IPS-NIHi11 (cell line): ENCODE measurements at places on chromosomes 3 and 15.
A peak's percentile ranks its signal among the peaks of the same experiment; 100 is the strongest.

DNA sequence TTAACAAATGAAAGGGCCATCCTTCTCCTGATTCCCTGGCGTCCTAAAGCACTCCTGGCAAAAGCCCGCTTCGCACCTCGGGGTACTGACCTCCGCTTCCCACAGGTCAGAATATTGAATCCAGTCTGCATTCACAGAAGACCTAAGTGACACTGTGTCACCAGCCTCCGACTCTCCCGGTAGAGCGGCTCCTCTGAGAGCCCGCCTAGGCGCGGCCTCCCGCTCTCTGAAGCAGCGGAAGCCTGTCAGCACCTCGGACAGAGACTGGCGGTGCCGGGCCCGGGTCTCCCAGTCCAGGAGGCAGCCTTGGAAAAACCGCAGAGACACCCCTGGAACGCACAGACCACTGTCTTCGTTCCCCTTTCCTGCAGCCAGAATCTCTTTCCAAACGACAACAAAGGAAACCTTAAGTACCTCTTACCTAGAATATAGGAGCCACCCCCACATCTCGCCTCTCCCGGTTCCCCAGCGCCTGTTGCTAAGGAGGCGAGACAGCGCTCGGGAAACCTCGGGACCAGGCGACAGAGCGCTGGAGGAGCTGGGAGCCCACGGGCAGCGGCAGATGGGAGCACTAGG, 1.2 kb downstream of the GABRB3 start:
- DNase-seq = peak; percentile 79

GRCh38 chr3:193902607-193903511, 233.1 kb upstream of the HES1 start:
- DNase-seq = peak; percentile 23

- no peak for DNase-seq
Observed at GRCh38 chr3:37015642-37016041, 22.3 kb downstream of the MLH1 start.

DNA sequence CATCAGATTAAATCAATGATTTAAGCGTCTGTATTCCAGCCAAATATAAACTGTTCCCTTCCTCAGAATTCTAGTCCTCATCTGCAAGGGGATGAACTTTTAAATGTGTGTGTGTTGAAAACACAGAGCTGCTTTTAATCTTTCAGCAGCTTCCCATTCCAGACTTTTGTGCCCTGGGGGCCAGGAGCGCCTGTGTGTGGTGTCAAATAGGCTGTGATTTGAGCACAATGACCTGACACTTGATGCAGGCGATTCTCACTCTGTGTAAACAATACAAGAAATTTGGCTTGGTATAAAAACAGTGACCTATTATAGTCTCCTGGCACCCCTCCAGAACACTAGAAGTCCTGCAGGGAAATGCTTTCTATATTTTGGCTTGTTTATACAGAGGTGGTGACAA, 274.6 kb upstream of the ROPN1 start:
- no peak for DNase-seq

DNA sequence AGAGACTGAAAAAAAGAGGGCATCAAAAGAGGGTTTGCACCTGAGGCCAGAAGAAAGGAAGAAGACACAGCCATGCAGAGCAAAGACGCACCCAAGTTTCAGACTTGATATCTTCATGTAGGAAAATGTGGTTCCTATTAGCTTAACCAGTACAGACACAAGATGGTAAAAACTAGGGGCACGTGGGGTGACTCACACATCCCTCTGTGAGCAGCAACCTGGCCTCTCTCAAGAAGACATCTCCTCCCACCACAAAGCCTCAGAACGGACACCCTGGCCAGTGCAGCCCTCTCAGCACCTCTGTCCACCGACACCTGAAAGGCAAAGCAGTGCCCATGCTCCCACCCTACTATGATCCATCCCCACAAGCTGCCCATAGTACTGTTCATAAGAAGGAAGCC, 33.3 kb downstream of the GLB1 start:
- DNase-seq = no peak

GRCh38 chr15:78675206-78675605, 34.2 kb upstream of the CHRNB4 start:
- DNase-seq = no peak

- peak; percentile 33 for DNase-seq
Observed at GRCh38 chr3:15277861-15278500, 54.4 kb downstream of the SH3BP5 start.

GRCh38 chr3:46242120-46242519, at the start of gene CCR3:
CCR3 (plus strand) TSS chr3:46242460; CDS start chr3:46265159, 22,699 bp downstream.
- DNase-seq = no peak

DNA sequence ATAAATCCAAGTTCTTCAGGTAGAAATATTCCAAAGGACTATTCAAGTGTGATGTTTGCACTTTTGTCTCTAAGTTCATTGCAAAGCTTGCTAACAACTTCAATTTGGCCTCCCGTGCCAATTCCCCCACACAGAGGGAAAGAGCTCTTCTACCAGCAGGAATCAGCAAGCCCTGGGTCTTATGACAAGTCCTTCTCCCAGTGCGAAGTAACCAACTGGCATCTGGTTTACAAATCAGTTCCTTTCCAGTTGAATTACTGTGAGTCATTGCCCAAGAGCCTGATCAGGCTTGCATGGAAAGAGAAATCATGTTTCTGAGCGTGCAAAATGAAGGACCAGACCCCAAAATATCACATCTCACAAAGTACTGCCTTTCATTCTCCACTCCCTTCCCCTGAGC, 62.7 kb upstream of the SLCO3A1 start:
- DNase-seq = no peak

- DNase-seq = no peak
Observed at GRCh38 chr3:100047455-100048141, 66.7 kb downstream of the FILIP1L start.

GRCh38 chr3:111739311-111739911, 119.7 kb upstream of the PHLDB2 start:
- no peak for DNase-seq

DNA sequence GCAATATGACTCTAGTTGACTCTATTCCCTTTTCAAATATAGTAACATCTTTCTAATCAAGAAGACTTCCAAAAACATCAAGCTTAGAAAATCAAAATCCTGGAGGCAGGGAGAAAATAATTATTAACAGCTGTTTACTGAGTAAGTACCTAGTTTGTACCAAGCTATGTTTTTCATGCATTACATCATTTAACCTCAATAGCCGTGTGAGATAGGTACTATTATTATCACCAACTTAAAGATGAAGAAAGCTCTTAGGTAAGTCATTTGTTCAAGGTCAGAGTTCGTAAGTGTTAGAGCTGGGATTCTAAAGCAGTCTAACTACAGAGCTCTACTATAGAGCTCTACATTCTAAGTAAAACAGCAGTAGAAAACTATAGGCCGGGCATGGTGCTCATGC, 41.6 kb downstream of the GSK3B start:
- DNase-seq = no peak

GRCh38 chr3:178083906-178084866, 452.1 kb upstream of the KCNMB2 start:
- peak; percentile 36 for DNase-seq

GRCh38 chr3:55717481-55717880, 230.4 kb upstream of the WNT5A start:
- no peak for DNase-seq

DNA sequence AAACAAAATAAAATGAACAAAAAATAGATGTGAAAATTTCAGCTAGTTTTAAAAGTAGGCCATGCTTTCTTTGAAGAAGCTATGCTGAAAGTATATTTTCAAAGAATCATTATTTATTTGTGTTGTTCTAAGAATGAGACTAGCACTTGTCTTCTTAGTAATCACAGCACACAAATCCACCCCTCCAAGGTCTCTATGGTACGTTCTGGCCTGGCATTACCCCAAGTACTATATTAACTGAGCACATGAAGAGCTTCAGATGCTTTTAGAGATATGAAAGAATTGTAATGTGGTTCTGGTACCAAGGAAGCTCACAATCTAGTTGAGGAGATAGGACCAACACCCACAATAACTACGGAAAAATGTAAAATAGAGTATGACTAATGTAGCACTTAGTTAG, 416.5 kb downstream of the PLCL2 start:
- DNase-seq = no peak

GRCh38 chr15:29770796-29771195, 51.5 kb downstream of the TJP1 start:
- no peak for DNase-seq

DNA sequence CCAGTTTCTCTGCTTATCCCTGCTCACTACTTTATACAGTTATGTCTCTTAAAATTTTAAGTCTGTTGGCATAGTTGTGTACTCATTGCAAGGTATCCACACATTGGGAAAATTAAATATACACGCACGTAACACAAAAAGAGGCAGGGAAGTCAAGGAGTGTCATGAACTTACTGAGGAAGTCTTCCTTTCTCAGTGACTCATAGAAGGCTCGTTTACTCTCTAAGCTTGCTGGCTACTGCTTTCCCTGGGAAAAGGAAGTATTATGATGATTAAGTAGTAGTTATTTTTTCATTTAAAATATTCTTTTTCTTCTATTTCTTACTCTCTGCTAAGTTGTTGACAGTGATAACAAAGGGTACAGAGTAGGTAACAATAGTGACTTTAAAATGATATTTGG, 287.3 kb downstream of the UBE2E2 start:
- DNase-seq = no peak

- DNase-seq = no peak
Observed at GRCh38 chr15:29456255-29456654, 186.6 kb upstream of the NSMCE3 start.

- DNase-seq = no peak
Observed at GRCh38 chr3:156109989-156110388, 10.4 kb upstream of the KCNAB1 start.

GRCh38 chr3:177045222-177045621, 152.1 kb downstream of the TBL1XR1 start:
- no peak for DNase-seq

DNA sequence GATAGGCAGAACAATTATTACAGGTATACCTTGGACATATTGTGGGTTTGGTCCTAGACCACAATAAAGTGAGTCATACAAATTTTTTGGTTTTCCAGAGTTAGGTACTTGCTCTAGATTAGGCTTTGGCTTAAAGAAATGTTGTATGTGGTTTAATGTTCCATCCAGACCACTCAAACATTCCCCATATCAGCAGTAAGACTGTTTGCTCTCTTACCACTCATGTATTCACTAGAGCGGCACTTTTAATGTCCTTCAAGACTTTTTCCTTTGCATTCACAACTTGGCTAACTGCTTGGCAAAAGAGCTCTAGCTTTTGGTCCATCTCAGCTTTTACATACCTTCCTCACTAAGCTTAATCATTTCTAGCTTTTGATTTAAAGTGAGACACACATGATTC, 250.5 kb upstream of the SETMAR start:
- no peak for DNase-seq

- DNase-seq = no peak
Observed at GRCh38 chr3:132079147-132079546, 44.3 kb upstream of the CPNE4 start.

DNA sequence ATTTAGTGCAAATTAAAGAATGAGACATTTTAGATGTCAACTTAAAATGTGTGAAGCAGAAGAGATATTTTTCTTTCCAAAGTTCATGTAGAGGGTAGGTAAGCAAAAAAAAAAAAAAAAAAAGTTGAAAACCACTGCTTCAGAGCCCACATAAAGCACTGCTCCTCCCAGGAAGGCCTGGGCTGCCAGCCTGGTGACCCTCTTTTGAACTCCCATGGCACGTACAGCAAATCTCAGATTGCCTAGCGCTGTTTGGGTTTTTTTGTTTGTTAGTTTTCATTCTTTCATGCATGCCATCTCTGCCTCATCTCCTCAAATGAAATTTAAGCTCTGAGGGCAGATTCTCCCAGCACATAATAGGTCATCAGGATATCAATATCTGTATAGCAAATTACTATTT, 120.1 kb downstream of the SRGAP3 start:
- DNase-seq = no peak

- no peak for DNase-seq
Observed at GRCh38 chr3:23886311-23886710, 30.5 kb downstream of the NKIRAS1 start.

- no peak for DNase-seq
Observed at GRCh38 chr3:160475884-160476283, 26.3 kb upstream of the TRIM59 start.

DNA sequence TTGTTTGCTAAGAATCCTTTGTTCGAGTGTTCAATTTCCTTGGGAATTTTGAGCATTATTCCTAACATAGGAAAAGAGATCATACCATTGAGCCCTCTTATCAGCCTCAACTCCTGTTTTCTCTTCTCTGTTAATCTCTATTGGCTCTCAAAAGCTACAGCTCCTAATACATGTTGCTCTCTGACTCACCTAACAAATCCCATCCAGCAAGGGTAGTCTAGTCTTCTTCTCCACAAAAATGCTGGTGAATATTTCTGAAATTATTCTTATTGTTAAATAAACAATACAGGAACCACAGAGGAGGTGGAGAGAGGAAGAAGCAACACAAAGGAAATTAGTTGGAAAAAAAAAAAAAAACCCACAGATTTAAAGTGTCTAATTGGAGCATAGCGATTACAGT, 325.8 kb upstream of the NAALADL2 start:
- no peak for DNase-seq

- DNase-seq = no peak
Observed at GRCh38 chr3:102090721-102091045, 241.4 kb downstream of the NFKBIZ start.

GRCh38 chr15:32715276-32715675, 2.5 kb upstream of the GREM1 start:
- DNase-seq = no peak

DNA sequence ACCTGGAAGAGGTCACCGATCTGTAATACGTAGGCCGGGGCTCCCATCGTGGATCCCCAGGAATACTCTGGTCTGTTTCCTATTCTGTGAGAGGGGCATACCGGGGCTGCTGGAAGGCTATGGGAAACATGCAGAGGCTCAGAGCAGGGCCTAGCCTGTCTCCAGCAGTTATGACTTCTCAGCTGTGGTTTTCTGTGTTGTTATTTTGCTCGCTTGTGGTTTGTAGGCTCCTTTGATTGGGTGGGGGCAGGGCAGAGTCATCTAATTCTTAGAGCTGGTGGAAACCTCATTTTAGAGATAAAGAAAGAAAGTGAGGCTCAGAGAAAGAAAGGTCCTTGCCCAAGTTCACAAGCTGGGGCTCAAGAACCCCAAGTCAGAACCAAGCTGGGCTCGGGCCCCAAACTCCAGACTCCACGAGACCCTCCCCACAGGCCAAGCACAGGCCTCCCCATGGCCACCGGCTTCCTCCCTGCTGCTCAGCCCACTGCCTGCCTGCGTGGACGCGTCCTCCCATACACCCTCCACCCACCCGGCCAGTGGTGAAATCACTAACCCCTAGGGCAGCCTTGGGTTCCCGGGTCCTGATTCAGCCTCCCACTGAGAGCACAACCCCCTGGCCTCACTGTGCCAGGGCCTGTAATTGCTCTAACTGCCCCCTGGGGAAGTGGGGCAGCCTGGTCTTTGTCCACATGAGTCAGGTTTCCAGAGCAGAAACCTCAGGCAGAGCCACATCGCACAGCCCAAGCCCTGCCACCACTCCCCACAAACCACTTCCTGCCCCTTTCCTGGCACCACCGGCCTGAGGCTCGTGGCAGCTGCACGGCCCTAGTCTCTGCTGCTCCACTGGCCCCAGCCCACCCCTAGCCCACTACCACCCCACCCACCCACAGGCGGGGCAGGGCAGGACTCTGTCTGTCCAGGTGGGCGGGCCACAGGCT, 270.8 kb downstream of the UACA start:
- no peak for DNase-seq
